AG10803 (cell line): ENCODE measurements at places on chromosomes 6 and 20.

- no peak for DNase-seq
These were observed 336.9 kb downstream of the CD83 start for GRCh38 chr6:14454473-14454775.

- DNase-seq, result peak; percentile 93
These were observed 32.7 kb upstream of the MAP7 start for GRCh38 chr6:136582711-136583471.

- no peak for DNase-seq
These were observed 258.0 kb upstream of the TAB2 start for GRCh38 chr6:149059557-149059956.

GRCh38 chr20:3798373-3798768, 2.3 kb downstream of the CDC25B start:
- no peak for DNase-seq

GRCh38 chr20:41889844-41890224, 271.7 kb upstream of the CHD6 start:
- no peak for DNase-seq

DNA sequence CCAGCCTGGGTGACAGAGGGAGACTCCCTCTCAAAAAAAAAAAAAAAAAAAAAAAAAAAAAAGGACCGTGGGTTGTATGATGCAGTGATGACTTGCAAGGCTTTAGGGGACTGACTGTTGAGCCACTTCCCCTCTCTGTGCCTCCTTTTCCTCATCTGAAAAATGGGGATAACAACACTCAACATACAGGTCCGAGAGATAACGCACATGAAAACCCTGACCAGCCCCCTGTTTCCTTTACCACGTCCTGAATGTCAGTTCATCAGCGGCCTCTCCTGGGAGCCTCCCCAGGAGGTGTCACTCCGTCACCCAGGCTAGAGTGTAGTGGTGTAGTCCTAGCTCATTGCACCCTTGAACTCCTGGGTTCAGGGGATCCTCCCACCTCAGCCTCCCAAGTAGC, 3.9 kb downstream of the SLA2 start:
- no peak for DNase-seq

- no peak for DNase-seq
These were observed 480.2 kb upstream of the CHD6 start for GRCh38 chr20:42098418-42098817.

- DNase-seq, result peak; percentile 36
These were observed 26.1 kb downstream of the LOC128125822 start for GRCh38 chr6:63598049-63599036.

- DNase-seq, result no peak
These were observed 304 bp downstream of the PBX2 start for GRCh38 chr6:32189742-32190053.

DNA sequence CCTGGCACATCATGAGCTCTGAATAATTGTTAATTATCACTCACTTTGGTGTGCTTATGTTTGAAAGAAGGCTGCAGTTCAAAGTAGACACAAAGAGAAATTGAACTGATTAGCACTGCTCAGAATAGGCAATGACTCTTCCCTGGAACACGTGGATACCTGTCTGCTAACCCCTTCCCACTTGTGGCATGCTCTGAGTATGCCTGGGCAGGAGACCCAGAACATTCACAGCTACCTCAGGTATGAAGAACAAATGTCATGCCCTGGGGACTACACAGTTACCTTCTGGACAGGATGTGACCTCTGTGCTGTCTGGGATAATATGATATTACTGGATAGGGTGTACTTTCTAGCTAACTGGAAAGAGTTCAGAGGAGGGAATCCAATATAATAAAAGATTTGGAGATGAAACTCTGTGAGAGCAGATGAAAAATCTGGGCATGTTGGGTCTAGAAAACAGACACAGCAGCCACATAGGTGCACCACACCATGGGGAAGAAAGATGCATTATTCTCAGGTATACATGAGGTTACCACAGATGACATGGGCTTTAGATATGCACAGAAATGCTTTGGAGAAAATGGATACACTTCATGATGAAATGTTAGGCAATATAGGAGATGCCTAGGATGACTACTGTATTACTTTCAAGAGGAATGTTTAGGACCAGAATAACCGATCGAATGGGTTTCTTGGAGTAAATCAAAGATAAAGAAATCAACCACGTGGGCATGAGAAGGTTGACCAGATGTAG, 324.2 kb upstream of the PREP start:
- peak; percentile 55 for DNase-seq
